ENCODE measurements at places on chromosomes 3 and 15.

- DNase-seq: no peak
Measured at GRCh38 chr15:68278595-68279405, 1.3 kb downstream of the FEM1B start.

- DNase-seq: no peak
Measured at GRCh38 chr15:74240002-74240568, 4.0 kb downstream of the CCDC33 start.

GRCh38 chr15:87713475-87713879, 543.1 kb downstream of the NTRK3 start:
- DNase-seq: no peak

- DNase-seq: no peak
Measured at GRCh38 chr3:124553178-124553577, 177.1 kb upstream of the UMPS start.

GRCh38 chr3:20904671-20905070, 718.7 kb upstream of the SGO1 start:
- DNase-seq: no peak

GRCh38 chr3:67083277-67083676, 85.2 kb downstream of the KBTBD8 start:
- peak; percentile 71 for DNase-seq

DNA sequence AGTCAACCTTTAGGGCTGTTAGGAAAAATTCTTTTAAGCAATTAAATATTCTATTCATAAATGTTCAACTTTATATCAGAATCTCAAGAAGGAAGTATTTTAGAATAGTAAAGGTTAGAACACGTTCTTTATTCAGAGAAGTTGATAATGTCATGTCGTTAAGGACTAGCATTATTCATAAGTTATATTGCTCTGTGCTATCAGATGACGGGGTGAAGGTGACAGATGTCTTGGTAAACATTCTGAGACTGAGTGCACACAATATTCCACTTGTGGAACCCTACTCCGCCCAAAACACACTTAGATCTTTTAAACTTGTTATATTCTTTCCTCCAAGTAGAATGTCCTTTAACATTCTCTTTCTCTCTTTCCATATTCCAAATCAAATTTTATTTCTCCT, 7.9 kb downstream of the AP4E1 start:
- DNase-seq: no peak

DNA sequence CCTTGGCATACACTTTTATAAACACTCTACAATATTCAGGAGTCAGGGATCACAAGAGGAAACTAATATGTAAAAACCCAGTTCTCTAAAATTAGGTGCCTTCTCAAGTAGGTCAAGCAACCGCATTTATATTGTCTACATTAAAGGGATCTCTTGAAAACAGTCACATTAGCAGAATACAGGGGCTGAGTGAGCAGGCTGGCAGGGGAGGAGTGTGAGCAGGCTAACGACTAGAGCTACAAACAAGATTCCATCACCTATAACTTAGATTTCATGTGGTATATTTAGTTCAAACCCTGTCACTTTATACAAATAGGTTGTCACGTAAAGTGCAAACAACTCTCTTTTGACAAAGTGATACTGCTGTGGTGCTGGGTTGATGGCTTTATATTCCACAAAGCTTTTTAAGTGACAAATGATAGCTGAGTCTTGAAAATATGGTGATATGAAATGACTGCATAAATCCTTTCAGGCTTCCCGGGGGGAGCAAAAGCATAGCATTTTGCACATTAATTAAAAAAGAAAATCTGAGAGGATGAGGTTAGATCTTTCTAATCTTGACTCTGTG, 937.9 kb downstream of the FHIT start:
- no peak for DNase-seq

GRCh38 chr15:68299436-68299835, 21.9 kb downstream of the FEM1B start:
- DNase-seq: no peak

DNA sequence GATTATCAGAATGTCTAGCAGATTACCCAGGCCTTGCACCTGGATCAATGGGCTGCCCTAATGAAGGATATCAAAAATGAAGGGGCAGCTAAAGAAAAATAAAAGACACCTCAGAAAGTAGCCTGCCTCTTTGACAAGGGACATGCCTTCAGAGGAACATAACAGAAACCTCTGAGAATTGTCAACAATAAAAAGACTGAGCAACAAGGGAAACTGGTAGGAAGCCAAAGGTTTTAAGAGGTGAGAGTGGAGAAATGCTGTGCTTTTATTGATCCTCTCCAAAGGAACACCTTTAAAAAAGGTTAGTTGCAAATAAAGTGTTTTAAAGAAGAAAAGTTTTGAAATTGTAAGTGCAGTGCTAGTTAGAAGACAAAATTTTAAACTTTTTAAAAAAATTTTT, 187.8 kb upstream of the TTC14 start:
- no peak for DNase-seq

- no peak for DNase-seq
Measured at GRCh38 chr3:145812391-145812790, 348.6 kb downstream of the PLOD2 start.

DNA sequence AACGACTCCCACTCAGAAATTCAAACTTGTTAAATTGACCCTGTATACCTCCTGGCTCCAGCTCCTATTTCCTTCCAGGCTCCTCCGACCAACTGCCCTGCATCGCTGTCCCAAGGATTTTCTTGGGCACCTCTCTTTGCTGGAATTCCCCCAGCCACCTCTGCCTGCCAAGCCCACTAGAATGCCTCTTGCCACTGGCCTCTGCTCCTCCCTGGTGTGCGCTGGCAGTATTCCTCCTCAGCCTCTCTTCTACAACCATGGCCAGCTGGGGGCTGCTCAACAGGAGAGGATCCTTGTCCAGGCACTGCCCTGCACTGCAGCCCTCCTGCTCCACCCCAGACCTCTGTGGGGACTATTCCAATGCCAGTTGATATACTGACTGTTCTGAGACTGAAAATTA, 7.4 kb downstream of the WNT7A start:
- DNase-seq: no peak

Data from activated CD4-positive, alpha-beta memory T cell treated with anti-CD3 and anti-CD28 coated beads for 36 hours (primary cell).